ENCODE measurements at places on chromosomes 2 and 18. TPM values are rescaled to one million over a fixed set of nuclear protein-coding genes. Genes with fewer than 3 reads are reported as not detected.

XIRP2 gene
- 5.8 TPM for total RNA-seq

SERPINB8 gene
- 3.5 TPM for total RNA-seq

GALNT5 gene
- total RNA-seq, result 23.4 TPM

TDRD15 gene
- total RNA-seq, result 3.8 TPM

FECH gene
- total RNA-seq, result 28.7 TPM

PCBP1 gene
- 51.8 TPM for total RNA-seq

SAG gene
- not detected for total RNA-seq

TLX2 gene
- total RNA-seq, result 0.63 TPM

HOXD13 gene
- total RNA-seq, result 14.9 TPM

ANO7 gene
- 0.58 TPM for total RNA-seq

All from urinary bladder (tissue), 4 donors.